NCI-H1105 treated with DMSO at 0.1 percent for 48 hours (cell line): ENCODE measurements at places on chromosomes 16 and 17.

GRCh38 chr16:70635336-70636016 lies 10.9 kb upstream of the IL34 start:
- no peak for DNase-seq

DNA sequence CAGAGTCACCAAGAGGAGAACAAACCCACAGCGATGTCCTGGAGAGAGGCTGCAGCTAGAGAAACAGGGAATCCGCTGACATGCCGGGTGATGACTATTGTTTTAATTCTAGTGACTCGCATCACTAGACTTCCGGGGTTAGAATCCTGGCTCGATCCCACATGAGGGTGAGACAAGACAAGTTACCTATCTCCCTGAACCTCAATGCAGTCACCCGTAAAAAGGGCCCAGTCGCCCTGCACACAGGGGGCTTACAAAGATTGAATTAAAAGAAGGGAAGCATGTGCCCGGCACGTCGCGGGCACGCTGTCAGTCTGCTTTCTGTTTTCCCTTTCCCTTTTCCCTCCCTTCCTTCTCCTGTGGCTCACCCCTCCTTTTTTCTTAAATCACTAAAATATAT lies 212.9 kb upstream of the FOXF1 start:
- DNase-seq: no peak

GRCh38 chr17:1222321-1222720 lies 42.5 kb upstream of the ABR start:
- no peak for DNase-seq

DNA sequence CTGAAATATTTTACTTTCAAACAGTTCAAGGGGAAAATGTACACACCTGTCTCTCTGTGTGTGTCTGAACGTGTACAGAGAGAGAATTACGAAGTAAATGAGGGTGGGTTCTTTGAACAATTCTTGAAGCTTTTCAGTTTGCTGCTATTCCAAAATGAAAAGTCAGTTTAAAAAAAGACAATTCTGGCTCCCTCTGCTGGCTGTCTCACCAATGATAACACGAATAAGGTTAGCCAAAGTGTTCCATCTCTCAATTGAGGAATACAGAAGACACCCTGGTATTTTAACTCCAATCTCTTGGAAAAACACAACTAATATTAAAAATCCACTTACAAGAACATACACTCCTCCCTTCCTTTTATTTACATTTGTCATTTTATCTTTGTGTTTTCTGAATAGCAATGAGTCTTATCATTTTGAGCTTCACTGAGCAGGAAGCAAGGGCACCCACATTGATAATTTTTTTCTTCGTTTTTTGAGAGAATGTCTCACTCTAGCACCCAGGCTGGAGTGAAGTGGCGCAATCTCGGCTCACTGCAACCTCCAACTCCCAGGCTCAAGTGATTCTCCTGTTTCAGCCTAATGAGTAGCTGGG lies 20.5 kb downstream of the EFTUD2 start:
- peak; percentile 31 for DNase-seq

DNA sequence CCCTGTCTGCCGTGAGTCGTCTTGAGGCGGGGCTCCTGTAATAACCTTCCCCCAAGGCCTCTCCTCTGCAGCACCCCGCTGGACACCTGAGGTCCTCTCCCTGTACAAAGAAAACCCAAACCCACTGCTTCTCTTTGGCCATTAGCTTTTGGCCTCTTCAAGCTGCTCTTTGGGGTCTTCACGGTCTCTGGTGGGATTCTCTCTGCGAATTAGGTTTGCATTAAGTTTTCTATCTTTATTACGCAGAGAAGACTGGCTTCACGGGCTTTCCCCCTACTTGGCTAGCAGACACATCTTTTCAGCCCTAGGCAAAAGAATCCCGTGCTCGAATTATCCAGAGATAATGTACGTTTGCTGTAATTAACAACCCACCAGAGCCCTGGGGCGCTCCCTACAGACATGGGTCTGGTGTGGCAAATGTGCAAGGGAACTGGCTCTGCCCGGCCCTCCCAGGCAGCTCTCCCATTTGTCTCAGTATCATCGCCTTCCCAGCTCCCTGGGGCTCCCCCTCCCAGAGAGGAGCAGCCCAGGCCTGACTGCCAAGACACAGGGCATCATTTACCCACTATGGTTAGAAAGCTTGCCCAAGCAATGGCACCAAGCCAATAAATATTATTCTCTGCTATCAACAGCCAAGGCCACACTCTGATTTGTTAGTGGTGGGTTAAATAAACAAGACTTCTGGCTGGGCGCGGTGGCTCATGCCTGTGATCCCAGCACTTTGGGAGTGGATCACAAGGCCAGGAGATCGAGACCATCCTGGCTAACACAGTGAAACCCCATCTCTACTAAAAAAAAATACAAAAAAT lies 24.7 kb upstream of the KLHDC4 start:
- peak; percentile 81 for DNase-seq

- no peak for DNase-seq
Observed at GRCh38 chr16:56851671-56852400, 13.2 kb upstream of the SLC12A3 start.

GRCh38 chr17:68661265-68662036 lies 60.3 kb upstream of the FAM20A start:
- no peak for DNase-seq

DNA sequence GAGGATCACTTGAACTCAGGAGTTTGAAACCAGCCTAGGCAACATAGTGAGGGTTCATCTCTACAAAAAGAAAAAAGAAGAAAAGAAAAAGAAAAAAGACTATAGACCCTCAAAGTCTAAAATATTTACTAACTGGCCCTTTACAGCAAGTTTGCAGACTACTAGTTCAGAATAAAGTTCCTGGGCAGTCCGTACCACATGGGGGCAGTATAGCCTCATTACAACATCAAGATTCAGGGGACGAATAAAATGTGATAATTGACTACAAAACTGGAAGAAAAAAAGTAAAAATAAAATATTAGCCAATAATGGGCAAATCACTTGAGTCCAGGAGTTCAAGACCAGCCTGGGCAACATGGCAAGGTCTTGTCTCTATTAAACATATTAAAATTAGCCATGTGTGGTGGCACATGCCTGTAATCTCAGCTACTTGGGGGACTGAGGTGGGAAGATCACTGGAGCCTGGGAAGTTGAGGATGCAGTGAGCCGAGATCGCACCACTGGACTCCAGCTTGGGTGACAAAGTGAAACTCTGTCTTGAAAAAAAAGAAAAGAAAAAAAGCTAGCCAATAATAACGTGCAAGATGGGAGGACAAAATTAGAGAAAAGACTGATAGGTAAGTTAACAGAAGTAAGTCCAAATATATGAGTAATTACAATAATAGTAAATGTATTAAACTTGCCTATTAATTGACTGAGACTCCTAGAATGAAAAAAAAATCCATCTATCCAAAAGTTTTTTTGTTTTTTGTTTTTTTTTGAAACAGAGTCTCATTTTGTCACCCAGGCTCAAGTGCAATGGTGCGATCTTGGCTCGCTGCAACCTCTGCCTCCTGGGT lies 129.4 kb upstream of the SEC14L1 start:
- peak; percentile 52 for DNase-seq

GRCh38 chr17:73423806-73424205 lies 112.0 kb upstream of the CDC42EP4 start:
- DNase-seq: no peak

DNA sequence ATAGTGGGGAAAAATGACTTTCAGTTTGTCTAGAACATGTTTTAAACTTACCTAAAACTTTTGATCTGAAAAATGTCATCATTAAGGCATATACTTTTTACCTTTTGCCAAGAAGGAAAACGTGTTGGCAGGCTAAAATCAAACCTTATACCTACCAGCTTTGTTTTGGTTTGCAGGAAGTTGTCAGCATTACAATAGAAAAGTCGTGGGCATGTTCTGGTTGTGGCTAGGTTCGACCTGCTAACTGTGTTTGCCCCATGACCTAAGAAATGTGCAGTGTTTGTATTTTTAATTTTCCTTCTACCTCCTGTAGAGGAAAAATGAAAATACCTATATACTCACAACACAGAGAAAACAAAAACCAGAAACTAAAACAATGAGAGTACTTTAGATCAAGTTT lies 13.0 kb downstream of the SKAP1 start:
- no peak for DNase-seq
